Stimulated activated CD8-positive, alpha-beta memory T cell treated with anti-CD3 and anti-CD28 coated beads, Interleukin-4, amount 100 ng/mL, for 1 hour (primary cell): ENCODE measurements at places on chromosomes 1 and 21.
A peak's percentile ranks its signal among the peaks of the same experiment; 100 is the strongest.

GRCh38 chr1:20194757-20195461 is 8.6 kb upstream of the PLA2G2C start:
- peak; percentile 55 for DNase-seq

- no peak for DNase-seq
Observed at GRCh38 chr1:226651732-226652105, 87.4 kb downstream of the ITPKB start.

- no peak for DNase-seq
Observed at GRCh38 chr1:35264871-35265270, 3.6 kb upstream of the ZMYM4 start.

DNA sequence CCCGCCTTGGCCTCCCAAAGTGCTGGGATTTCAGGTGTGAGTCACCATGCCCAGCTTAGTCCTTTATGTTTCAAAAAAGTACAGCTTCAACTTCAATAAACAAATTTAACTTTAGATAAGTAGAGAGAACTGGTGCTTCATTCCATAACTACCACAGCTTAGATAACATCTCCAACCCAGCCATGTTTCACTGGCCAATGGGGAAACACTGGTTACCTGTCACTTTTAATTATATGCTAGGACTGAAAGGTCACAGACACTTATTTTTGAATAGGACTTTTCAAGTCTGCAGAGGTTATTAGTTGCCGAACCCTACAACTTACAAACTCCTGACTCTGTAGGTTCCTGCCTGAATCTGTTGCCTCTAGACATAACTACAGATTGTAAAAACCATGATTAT is 56.5 kb upstream of the ST6GALNAC3 start:
- DNase-seq, result no peak
